ENCODE measurements at places on chromosomes 3 and 15.

GRCh38 chr3:141346418-141346817 is 21.9 kb upstream of the ZBTB38 start:
- DNase-seq = no peak

DNA sequence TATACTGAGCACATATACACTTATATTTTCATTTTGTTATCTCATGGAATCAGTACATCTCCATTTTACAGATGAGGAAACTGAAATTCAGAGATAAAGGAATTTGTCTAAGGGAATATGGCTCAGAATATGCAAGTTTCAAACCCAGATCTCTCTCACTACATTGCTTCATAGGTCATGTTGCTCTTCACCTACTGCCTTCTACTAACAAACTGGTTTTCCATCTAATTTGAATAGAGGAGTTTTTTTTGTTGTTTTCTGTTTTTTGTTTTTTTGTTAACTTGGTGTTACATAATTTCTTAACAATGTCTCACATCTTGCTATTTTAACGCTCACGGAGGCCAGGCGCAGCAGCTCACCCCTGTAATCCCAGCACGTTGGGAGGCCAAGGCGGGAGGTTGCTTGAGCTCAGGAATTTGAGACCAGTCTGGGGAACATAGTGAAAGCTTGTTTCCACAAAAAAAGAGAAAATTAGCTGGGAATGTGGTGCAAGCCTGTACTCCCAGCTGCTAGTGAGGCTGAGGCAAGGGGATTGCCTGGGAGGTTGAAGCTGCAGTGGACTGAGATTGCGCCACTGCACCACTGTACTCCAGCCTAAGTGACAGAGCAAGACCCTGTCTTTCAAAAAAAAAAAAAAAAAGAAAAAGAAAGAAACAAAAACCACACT is 37.0 kb downstream of the FMN1 start:
- no peak for DNase-seq

GRCh38 chr3:98918586-98918985 is 17.1 kb upstream of the DCBLD2 start:
- no peak for DNase-seq

- DNase-seq = no peak
Observed at GRCh38 chr15:68699124-68699880, 120.5 kb downstream of the CORO2B start.

- no peak for DNase-seq
Observed at GRCh38 chr3:146594843-146595482, 10.2 kb downstream of the PLSCR5 start.

- no peak for DNase-seq
Observed at GRCh38 chr3:186909078-186909853, 21.1 kb upstream of the ST6GAL1 start.

- DNase-seq = no peak
Observed at GRCh38 chr3:105118905-105119304, 247.8 kb upstream of the ALCAM start.

- no peak for DNase-seq
Observed at GRCh38 chr15:94130504-94130903, 100.9 kb upstream of the MCTP2 start.

DNA sequence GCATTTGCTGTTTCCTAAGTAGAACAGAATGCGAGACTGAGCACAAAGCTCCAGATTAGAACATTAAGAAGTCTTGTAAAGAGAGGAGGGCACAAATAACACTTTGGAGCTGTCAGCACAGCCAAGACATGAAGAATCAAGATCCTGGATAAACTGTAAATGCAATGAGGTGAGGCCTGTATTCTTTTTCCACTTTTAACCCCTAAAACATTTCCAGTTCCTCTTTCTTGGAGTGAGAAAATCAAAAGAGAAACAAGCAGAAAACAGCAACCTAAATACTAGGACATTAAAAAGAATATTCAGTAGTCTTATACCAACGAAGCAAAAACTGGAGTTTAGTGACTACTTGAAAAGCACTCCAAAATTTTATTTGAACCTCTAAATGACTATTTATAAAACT is 204.3 kb downstream of the ZBTB20 start:
- DNase-seq = no peak
